Choroid plexus epithelial cell (primary cell): ENCODE measurements at places on chromosomes 4 and X.

- peak; percentile 21 for DNase-seq
These were observed 140.8 kb upstream of the AGA start for GRCh38 chr4:177582992-177583391.

GRCh38 chr4:73874386-73874785 is 5.2 kb downstream of the CXCL1 start:
- DNase-seq = no peak

DNA sequence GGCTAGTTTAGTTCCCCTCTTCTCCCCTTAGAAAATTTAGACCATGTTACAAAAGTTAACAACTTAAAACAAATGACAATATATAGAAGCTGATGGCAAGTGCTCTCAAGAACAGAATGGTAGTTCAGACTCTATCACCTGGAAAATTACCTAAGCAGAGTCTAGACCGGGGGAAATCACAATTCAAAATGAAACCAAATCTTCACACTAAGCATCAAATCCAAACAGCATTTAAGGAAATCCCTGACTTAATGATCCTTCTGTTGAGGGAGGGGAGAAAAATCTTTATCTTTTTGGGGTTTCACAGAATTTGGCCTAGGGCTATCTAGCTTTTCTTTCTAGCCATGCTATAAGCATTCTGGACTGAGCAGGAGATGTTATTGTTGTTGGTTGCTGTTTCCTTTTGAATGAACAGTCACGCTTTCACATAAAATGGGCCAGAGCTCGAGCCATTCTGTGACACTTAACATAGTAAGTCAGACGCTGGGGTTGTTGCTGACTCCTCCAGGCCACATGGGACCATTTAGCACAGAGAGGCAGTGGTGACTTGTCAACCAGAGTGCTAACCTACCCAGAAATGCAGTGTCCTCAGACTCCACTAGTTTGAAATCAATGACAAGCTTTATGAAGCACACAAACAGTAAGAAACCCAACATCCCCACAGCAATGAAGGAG is 16.0 kb upstream of the LSM6 start:
- DNase-seq = no peak

GRCh38 chrX:28177202-28177601 is 196.0 kb upstream of the DCAF8L1 start:
- DNase-seq = no peak

GRCh38 chrX:109934434-109934833 is 68.5 kb upstream of the TMEM164 start:
- DNase-seq = peak; percentile 40

DNA sequence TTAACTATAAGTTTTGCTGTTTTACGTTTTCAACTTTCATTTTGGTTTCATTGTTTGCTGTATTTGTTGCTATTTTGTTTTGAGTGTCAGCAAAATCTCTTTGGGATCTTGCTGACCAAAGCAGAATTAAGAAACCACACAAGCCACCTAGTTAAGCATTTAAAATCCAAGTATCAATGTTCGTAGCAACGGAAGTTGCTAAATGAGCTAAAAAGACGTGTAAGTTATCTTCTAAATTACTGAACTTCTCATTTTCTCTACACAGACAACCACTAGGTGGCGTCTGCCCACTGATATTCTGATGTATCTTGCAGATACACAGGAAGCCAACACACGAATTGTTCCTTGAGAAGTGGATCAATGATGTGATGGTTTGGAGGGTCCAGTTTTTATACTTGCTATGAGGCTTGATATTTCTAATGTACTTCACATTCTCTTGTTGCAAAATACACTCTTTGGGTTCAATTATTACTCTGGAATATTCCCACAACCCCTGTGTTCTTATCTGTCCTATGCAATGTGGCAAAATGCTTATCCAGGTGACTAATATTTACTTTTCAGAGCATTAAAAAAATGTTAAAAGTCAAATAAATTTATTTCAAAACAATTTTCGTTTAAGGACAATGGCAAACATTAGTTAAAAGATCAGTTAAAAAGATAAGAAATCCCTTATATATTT is 250.5 kb downstream of the TECRL start:
- peak; percentile 70 for DNase-seq

DNA sequence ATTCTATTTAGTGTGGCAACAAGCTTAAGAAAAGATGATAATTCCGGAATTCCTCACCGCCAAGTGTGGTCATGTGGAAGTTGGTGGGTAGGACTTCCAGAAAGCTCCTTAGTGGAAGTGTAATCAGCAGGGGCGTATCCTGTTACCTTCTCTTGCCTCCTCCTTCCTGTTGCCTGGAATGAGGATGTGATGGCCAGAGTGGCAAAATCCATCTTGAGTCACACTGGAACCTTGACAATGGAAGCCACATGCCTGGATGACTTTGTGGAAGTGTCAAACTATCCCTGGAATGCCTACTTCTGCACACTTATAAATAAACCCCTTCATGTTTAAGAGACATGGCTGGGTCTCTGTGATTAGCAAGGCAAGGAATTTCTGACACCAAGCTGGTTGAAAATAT is 191.0 kb downstream of the PRDM5 start:
- no peak for DNase-seq

- DNase-seq = no peak
These were observed 38.2 kb downstream of the C4orf50 start for GRCh38 chr4:5979981-5980380.

DNA sequence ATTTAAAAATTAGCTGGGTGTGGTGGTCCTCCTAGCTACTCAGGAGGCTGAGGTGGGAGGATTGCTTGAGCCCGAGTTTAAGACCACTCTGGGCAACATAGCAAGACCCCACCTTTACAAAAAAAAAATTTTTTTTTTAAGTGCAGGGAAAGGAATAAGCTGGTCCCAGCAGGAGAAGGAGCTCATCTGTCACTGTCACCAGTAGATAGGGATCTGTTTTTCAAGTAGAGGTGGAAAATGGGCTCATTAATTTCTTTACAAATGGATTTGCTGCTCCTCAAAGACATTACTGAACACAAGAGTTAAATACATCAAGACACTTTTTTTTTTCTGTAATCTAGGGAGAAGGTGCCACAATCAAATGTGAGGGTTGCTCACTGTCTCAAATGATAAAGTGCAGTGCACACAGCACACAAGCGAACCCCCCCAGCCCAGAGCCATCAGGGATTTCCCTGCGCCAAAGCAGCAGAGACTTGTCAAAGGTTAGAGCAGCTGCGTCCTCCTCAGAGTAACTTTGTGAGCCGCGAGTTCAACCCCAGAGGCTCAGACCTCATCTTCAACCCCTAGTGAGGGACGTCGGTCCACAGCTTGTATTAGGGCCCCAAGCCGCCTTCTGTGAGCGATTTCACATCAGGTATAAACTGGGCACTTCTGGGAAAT is 14.3 kb upstream of the MTNR1A start:
- no peak for DNase-seq

DNA sequence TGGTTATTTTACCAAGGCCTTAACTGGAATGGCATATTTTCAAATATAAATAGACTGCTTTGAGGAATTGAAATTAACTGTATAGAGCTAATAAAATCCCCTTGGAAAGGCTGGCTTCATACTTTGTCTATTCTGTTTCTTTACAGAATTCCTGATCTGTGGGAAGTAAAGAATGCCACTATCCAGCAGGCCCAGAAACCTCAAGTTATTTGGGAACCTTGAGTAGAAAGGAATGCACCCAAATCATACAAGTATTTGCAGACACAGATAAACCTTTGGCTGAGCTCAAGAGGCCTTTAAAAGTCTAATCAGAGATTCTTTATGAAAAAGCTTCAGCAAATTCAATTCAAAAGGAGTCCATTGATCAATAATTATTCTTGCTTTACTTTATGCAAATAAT is 975.7 kb upstream of the PABPC4L start:
- peak; percentile 7 for DNase-seq

DNA sequence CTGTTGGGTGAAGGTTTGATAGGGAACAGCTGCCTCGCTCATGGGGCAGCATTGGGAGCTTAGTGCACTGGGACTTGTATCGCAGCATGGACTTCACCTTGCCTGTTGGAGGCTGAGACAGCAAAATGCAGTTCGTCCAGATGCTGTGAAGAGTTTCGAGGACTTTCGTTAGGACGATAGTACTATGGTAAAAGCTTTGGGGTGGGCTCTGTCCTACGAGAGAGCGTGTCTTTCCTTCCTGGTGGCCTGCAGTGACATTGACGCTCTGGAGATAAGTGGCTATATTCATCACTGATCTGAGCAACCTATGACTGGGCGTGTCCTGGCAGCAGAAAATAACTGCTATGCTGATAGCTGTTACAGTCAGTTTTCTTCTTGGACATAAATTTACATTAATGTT is 44.8 kb downstream of the ARHGAP10 start:
- no peak for DNase-seq

DNA sequence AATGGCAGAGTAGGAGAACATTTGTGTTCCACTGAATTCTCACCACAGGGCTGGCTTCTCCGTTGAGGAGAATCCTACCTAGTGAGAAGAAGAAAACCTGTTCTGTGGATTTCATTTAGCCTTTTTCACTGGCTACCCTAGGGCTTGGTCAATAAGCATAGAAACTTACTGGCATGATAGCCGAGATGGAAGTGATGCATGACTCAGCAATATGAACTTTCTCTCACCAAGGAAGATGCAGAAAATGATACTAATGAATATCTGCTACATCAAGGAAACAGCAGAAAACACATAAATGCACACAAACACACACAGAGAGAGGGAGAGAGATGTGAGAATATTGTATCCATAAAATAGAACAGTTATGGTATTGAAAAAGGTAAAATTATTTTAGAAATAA is 216.3 kb downstream of the HHIP start:
- peak; percentile 11 for DNase-seq
